Psoas muscle (tissue), 8 donors: ENCODE measurements at places on chromosomes 4 and X. TPM values are rescaled to one million over a fixed set of nuclear protein-coding genes. Genes with fewer than 3 reads are reported as not detected.

GRCh38 chr4:107956011-107956410 lies 24.7 kb downstream of the CYP2U1 start:
- no peak for DNase-seq

DNA sequence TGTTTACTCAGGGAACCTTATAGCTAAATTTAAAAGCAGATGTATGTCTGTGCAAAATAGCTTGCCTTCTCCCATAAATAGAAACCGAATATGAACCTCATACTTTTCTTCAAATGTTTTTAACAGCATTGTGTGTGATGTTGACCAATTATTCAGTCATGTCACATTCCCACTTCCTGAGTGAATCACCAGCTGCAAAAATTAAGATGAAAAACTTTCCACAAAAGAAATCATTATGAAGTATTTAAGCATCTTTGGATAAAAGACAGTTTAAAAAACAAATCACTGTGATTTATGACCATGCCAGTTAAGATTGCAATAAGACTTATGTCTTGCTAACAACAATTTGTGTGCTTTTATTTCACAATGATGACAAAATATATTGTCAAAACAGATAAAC lies 220.1 kb downstream of the PDGFC start:
- no peak for DNase-seq

DNA sequence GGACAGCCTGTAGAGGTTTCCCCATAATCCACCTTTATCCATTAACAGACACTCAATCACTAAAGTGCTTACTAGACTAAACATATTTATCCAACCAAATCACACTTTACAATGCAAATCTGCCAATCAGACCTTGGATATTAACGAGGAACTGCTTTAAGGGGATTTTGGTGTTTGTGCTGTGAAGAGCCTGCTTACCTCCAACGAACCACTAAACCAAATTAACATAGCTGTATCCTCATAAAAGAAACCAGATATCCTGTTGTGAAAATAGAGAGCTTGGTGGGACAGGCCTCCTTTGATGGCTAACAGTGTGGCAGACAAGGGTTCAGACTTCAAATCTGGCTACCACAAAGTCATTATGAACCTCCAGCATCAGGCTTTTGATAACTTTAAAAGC lies 252.6 kb upstream of the HAND2 start:
- DNase-seq, result no peak

DNA sequence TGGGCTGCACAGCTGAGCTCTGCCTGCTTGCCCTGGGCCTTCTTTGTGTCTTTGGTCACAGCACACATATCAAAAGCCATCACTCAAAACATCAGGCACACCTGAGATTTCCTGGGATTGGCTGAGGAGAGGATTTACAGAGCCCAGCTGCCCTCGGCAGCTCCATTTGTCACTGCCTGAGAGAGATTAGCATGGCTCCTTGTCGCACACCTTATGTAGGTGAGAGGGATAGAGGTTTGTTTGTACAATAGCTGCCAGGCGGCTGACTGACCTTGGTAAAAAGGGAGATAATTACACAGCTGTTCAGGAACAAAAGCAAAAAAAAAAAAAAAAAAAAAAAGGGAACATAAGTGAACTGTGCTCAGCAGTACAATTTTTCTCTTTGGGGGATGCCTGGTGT lies 63.2 kb downstream of the MGST2 start:
- no peak for DNase-seq

DNA sequence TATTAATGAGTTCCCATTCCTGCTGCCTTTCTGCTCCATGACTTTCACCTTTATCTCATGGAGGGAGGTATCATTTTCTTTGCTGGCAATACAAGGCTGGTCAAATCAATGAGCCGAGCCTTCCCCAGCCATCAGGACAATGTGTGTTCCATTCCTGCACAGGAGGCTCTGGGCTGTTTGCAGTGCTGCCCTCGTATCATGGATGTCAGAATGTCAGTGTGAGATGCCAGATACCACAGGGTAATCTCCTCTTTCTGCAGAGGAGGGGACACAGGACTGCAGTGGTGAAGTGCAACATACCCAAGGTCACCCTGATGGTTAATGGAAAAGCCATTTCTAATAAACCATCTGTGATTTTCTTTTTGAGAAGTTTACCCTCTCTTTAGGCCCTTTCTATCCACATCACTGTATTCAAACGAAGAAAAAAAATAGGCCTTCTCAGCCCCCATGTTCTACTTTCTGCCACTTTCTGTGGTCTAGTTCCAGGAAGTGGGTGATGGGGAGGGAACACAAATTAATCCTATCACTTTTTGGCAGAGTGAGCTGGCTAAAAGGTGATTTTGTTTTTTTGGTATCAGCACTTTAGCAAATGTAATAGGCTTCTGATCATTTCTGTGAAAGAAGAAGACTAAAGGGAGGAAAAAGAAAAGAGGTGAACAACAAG lies 490.2 kb upstream of the BOD1L1 start:
- DNase-seq, result no peak

The GLRA3 gene
- polyA plus RNA-seq, result not detected

The PCYT1B gene
- polyA plus RNA-seq, result 0.08 TPM

The SSX4B gene
- polyA plus RNA-seq, result not detected
